ENCODE measurements at places on chromosomes 4 and X.

GRCh38 chr4:83692028-83692427 is 156.1 kb downstream of the GPAT3 start:
- peak; percentile 84 for DNase-seq

GRCh38 chr4:172061204-172061603 is 248.0 kb downstream of the GALNTL6 start:
- no peak for DNase-seq

GRCh38 chrX:41350150-41350975 is 16.4 kb downstream of the DDX3X start:
- DNase-seq = peak; percentile 64

DNA sequence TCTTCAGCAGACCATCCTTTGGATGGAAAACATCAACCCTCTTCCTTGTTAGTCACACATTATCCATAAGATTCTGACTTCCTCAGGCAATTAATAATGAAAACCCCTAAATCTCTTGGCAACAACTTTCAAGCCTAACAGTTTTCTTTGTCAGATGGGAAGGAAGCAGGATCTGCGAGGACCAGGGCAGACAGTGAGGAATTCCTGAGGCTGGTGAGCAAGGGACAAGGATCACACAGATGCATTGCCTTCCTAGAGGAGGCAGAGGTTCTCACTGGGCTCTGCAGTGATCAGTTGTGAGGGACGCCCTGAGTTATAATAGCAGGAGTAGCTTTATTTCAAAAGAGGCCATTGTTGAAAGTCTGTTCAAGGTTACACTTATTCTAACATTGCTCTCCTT is 195.4 kb downstream of the SLIT2 start:
- no peak for DNase-seq

- DNase-seq = no peak
Measured at GRCh38 chr4:165006456-165006855, 25.3 kb upstream of the TRIM60 start.

GRCh38 chrX:71171110-71171801 is 26.6 kb downstream of the NLGN3 start:
- DNase-seq = no peak

- peak; percentile 54 for DNase-seq
Measured at GRCh38 chr4:133130171-133130570, 18.9 kb upstream of the PCDH10 start.

- no peak for DNase-seq
Measured at GRCh38 chr4:164614999-164615398, 138.9 kb upstream of the SMIM31 start.
